Iris pigment epithelial cell (primary cell): ENCODE measurements at places on chromosomes 16 and 17.

GRCh38 chr16:73172241-73172972 lies 124.5 kb upstream of the ZFHX3 start:
- DNase-seq, result peak; percentile 83

DNA sequence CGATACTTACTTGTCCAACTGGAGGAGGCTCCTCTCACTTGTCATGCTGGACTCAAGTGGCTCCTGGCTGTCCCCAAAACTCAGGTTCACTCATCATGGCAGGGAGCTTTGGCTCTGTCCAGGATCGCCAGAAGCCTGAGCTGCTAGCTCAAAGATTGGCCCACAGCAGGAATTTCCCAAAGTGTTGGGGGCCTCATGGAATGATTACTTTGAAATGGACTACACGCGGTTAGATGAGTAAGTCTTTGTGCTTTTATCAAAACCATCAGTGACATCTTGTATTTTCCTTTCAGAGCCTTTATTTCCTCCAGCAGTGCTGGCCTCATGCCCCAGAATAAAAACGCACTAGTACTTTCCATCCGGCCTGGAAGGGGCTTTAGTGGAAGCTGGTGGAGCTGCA lies 29.2 kb upstream of the PHB1 start:
- DNase-seq, result peak; percentile 35

GRCh38 chr17:16662936-16663335 lies 9.3 kb upstream of the ZNF624 start:
- no peak for DNase-seq

DNA sequence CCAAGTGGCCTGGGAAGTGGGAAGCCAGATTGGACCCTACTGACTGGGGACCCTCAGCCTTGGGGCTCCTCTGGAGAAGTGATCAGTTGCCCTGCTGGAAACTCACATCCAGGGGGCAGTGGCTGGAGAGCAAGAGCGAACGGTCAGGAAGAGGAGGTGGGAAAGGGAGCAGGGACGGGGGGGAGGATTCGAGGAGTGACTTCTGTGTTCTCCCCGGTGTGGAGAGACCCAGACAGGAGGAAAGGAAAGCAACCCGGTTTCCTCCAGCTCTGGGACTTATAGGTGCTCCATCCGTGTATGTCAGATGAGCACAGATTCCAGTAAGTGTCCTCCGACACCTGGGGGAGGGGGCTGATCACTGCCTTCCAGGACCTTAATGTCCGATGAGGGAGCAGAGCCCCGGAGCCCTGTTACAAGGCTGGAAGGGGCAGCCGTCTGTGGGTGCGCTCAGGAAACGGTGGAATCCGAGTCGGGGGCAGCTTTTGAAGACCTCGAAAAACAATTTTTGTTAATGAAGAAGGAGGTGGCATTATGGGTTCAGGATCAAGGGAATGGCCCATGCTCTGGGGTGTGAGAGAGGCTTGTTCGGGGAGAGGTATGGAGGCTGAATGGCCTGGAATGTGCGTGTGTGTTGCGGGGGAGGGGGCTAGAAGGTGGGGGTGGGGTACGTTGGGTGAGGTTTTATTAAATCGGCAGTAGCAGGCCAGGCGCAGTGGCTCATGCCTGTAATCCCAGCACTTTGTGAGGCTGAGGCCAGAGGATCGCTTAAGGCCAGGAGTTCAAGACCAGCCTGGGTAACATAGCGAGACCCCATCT lies 34.8 kb upstream of the NDRG4 start:
- DNase-seq, result no peak

DNA sequence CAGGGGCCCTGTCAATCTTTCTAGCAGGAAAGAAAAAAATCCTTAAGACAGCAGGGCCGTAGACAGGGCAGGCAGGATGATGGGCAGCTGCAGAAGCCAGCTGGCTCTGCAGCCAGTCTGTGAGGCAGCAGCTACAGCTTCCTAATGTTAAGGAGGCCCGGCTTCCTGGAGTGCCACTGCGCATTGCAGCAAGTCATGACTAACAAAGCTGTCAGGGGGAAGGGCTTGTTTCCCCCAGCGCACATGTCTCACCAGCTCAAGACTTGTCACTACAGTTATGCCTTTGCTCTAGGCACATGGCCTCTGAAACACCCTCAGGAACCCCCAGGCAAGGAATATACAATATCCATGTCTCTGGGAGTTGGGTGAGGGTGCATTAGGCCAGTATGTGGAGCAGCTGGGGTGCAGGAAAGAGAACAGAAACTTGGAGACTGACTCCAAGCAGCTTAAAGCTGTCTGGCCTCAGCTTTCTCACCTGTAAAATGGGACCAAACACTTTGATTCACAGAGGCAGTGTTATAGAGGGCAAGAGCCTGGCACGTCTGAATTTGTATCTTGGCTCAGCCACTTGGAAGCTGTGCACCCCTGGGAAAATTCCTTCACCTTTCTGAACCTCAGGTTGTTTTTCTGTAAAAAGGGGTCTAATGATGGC lies 220.0 kb downstream of the HAPSTR1 start:
- no peak for DNase-seq

DNA sequence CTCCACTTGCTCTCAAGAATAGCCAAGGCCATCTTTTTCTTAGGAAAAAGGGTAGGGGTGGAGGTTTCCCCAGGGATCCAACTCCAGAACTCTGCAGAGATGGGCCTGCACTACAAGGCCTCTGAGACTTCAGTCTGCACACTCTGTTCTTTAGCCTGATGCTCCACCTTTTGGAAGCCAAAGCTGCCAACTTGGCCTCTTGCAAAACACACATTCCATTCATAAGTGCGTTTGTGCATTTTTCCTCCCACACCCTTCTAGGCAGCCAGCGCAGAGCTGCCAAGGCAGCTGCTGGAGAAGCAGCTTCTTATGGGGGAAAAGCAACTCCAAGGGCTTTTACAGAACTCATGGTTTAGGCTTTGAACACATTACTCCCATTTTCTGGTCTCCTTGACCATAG lies 45.3 kb downstream of the REXO5 start:
- peak; percentile 95 for DNase-seq

DNA sequence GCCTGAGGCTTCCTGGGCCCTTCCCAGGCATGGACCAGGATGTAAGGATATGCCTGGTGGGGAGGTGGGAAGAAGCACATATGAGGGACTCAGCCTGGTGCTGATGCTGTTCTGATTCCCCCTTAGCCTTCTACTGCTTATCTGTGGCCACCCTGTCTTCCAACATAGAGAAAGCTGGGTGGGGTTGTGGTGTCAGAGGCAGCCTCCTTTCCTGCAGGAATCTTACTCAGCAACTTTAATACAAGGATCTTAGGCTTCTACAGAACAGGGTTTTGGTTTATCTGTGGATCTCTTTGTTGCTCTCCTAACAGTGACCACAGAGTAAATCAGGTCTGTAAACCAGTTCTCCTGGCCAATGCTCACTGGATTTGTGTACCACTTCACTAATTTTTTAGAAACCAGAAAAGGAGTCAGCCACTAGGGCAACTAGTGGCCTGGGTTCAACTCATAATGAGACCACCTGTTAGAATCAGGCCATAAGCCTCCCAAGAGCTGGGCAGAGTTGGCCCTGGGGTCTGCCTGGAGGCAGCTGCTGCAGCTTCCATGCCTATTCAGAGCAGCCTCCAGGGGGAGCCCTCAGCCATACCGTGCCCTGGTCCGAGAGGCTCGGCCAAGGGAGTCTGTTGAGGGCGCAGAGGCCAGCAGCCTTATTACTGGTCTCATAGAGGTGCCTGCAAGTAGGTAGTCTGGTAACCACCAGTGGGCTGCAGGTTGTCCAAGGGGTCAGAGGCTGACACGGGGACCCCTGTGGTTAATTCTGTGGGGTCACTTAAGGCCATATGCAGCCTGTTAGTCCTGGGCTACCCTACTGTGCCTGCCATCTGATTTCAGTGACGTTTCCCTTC lies 7.1 kb downstream of the HAS3 start:
- no peak for DNase-seq

DNA sequence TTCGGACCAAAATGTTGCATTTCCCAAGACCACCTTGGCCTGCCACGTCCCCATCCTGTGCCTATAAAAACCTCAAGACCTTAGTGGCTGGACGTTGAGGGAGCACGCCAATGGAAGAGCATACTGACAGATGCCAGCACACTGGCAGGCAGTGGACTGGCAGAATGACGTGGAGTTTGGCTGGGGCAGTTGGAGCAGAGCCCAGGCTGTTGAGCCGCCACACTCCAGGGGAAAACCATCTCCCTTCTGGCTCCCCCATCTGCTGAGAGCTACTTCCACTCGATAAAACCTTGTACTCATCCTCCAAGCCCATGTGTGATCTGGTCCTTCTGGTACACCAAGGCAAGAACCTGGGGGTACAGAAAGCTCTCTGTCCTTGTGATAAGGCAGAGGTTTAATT lies 494.1 kb downstream of the CDH11 start:
- no peak for DNase-seq

GRCh38 chr17:45905814-45906213 lies 11.5 kb downstream of the MAPT start:
- no peak for DNase-seq

- DNase-seq, result no peak
Observed at GRCh38 chr17:27414271-27414670, 42.0 kb upstream of the KSR1 start.

GRCh38 chr17:192666-193425 lies 11.4 kb upstream of the DOC2B start:
- no peak for DNase-seq

DNA sequence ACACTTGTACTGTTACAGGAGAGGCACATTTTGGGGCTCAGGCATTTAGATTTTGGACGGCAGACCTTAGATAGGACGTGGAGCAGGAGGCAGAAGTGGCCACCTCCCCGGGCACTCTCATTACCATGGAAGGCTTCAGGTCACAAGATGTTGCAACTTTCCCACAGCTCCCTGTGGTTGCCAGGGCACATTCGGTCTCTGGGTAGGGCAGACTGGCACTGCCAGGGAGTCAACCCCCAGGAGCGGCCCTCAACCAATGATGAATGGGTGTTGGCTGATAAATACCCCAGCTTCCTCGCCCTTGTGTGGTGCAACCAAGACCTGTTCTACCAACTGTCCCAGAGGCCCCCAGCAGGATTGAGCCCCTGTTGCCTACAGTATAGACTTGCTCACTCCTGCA lies 11.2 kb downstream of the NAGPA start:
- DNase-seq, result no peak

- DNase-seq, result no peak
Observed at GRCh38 chr16:52958951-52959350, 93.7 kb downstream of the CHD9NB start.

- DNase-seq, result no peak
Observed at GRCh38 chr16:86558355-86559193, 3.5 kb upstream of the MTHFSD start.

DNA sequence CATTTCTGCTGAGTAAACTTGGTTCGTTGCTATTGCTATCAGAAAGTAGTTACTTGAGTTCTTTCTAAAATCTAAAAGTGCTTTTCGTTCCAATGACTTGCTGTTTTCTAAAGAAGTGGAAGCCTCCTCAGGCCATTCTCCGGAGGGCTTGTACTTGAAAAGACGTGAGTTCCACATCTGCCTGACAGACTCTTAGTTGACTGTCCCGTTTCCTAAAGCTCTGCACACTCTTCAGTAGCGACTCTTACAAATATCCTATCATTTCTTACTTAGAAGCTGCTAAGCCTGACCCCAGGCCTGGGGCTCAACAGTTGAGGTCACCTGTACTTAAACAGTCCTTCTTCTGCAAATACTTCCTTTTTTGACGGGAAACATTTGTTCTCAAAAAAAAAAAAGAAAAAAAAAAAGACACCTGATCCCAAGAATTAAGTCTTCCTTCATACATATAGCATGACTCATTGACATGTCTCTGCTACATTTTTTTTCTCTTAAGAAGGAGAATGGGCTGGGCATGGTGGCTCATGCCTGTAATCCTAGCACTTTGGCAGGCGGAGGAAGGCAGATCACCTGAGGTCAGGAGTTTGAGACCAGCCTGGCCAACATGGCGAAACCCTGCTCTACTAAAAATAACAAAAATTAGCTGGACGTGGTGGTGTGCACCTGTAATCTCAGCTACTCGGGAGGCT lies 61.5 kb downstream of the DHRS7C start:
- DNase-seq, result peak; percentile 50

- DNase-seq, result peak; percentile 9
Observed at GRCh38 chr16:58393138-58393504, 850 bp downstream of the GINS3 start.

- DNase-seq, result no peak
Observed at GRCh38 chr16:75052481-75053202, 53.8 kb downstream of the ZNRF1 start.

- no peak for DNase-seq
Observed at GRCh38 chr17:9294661-9295210, 273.4 kb downstream of the NTN1 start.

GRCh38 chr16:4011225-4011939 lies 104.9 kb downstream of the ADCY9 start:
- DNase-seq, result peak; percentile 13

DNA sequence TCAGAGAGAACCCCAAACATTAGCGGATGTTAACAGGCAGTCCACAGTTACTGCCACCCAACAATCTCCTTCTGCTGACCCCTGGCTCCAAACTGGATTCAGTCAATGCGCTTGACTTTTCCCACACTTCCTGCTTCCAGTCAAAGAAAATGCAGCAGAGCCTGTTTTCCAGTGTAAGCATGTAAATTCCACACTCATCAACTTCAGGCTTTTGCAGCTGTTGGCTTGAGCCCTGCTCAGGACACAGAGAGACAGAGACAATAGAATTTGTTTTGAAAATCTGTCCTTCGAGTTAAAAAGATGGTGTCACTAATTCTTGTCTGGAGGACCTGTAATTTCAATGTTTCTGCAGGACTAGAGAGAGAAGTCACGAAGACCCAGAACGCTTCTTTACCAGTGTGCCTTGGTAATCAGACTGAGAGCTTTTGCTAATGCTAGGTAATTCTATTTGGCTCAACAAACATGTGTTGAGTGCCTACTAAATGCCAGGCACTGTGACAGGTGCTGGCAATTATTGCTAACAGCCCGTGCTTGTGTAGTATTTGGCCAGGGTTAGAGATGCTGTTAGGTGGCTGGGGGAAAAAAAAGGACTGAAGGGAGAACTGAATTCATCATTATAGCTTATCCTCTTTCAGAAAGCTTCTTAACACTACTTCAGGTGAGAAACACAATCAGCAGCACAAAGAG lies 32.5 kb downstream of the HOXB1 start:
- DNase-seq, result no peak

GRCh38 chr16:11630046-11630767 lies 38.0 kb upstream of the SNN start:
- no peak for DNase-seq
